ENCODE measurements at places on chromosomes 5 and 9.

- no peak for DNase-seq
Measured at GRCh38 chr5:174386306-174386705, 338.1 kb upstream of the MSX2 start.

DNA sequence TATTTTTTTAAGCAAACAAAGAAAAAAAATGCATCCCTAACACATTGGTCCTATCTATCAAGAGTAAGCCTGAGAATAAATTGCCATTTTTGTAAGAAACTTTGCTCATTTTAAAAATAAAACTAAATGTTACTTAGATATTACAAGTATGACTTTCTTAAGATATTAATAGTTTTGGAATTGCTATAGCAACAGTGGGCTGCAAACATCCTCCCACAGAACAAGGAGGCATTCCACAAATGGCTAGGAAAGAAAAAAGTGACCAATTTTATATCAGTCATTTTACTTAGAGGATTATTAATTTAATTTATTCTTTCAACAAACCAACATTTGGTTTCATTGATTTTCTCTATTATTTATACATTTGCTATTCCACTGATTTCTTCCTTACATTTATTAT lies 63.7 kb downstream of the LURAP1L start:
- no peak for DNase-seq

DNA sequence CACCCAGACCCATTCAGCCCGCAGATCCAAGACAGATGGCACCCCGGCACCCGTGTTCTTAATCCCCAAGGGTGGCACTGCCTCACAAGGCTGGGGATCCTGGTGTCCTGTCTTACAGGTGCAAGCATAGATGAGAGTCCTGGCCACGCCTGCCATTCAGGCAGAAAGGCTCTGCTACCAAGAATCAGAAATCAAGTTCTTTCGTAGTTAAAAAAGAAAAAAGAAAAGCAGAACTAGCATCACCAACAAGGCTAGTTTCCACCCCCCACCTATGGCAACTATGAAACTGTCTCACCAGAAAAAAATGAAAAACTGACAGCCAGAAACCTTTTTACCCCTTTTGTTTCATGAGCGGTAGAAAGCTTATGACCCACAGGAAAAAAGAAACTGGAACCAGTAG lies 170.4 kb downstream of the SYK start:
- DNase-seq, result no peak

DNA sequence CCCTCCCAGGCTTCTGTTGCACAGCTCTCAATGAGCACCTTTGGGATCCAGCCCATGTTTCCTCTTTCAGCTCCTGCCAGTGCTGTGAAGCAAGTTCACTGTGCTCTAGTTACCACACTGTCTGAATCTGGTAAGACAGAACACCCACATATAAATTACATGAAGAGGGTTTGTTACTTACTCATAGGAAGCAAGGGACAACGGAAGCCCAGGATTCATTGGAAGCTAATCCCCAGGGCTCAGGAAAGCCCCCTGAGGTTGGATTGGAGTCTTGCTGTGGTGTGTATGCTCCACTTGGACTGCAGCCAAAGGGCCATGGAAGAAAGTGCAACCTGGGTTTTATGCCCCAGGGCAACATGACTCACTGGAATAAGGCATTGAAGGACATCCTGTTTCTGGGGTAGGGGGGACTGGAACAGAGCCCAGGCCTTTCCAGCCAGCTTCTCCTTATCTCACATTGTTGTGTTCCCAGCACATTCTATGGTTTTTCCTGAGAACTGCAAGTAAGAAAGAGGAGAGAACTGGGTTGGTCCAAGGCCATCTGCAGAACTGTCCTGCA lies 15.6 kb upstream of the CLK4 start:
- no peak for DNase-seq

DNA sequence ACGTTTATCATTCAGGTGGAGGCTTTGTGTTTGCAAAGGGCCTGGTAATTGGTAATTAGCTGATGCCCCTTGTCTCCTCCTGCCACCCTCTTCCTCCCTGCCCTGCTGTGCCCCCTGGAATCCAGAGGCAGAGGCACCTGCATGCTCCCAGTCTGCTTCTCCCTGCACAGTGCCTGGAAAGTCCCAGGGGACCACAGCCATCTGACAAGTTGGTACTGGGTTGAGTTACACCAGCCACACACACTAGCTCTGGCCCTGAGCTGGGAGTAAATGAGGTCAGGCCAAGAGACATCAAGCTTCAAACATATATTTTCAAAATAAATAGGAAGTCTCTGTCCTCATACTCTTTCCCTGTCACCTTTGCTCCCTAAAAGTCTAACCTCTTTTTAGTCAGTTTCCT lies 56.3 kb downstream of the INSYN2B start:
- DNase-seq, result no peak

- no peak for DNase-seq
Measured at GRCh38 chr9:5336688-5337087, 3.0 kb downstream of the RLN1 start.

- DNase-seq, result no peak
Measured at GRCh38 chr5:98923966-98924365, 4.8 kb downstream of the CHD1 start.

- no peak for DNase-seq
Measured at GRCh38 chr5:40465416-40465815, 214.3 kb upstream of the PTGER4 start.

GRCh38 chr9:137665697-137666512 lies 47.1 kb downstream of the EHMT1 start:
- DNase-seq, result no peak

DNA sequence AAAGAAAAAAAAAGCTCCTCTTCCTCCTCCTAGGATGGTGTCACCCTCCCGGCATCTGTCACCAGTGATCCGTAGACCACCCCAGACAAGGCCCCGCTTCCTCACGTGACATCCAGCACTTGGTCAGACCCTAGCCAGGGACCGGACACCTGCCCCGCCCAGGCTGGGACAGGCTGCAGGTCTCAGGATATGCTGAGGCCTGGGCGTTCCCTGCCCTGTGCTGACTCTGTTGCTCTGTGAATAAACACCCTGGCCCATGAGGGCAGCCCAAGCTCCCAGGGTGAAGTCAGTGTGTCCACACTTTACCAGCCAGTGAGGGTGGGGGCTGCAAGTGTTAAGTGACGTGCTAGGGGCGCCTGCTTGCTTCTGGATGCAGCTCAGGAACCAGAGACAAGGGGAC lies 5.6 kb downstream of the EDF1 start:
- DNase-seq, result no peak

DNA sequence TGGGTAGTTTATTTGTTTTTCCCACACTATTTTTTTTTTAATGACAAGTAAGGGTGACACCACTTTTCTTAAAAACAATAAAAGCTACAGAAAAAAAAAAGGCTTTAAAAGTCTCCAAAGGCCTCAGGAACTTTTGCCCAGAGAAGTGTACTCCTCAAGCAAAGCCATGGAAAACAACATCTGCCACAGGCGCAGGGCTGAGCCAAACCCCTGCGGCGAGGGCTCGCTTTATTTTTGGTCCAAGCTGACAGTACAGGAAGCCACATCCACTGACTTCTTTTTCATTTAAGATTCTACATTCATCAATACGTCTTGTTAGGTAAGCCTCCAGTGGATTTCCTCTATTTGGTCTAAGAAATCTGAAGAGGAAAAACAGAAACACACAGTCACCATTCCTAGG lies 51.9 kb upstream of the IFNK start:
- DNase-seq, result no peak

GRCh38 chr9:75889977-75890471 lies 449 bp upstream of the PCSK5 start:
- no peak for DNase-seq

DNA sequence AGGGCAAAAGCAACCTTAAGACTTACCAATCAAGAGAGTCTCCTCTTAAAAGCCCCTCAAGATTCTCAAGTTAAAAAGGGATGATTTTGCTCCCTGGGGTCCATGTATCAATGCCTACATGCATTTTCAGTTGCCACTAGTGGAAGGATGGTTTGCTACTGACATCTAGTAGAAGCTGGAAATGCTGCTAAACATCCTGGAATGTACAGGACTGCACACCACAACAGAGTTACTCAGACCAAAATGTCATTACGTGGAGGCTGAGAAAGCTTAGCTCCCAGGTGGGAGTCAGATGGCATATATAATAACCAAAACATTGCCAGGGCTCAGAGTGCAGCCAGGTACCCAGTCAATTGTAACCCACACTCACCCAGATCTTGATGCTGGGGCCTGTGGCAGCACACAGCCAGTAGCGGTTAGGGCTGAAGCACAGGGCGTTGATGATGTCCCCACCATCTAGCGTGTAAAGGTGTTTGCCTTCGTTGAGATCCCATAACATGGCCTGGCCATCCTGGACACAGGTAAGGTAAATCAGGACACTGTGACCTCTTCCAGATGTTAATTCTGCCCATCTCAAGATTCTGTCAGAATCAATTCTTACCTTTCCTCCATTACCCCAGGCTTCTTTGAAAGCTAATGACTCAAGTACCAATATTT lies 5.8 kb downstream of the RACK1 start:
- no peak for DNase-seq

DNA sequence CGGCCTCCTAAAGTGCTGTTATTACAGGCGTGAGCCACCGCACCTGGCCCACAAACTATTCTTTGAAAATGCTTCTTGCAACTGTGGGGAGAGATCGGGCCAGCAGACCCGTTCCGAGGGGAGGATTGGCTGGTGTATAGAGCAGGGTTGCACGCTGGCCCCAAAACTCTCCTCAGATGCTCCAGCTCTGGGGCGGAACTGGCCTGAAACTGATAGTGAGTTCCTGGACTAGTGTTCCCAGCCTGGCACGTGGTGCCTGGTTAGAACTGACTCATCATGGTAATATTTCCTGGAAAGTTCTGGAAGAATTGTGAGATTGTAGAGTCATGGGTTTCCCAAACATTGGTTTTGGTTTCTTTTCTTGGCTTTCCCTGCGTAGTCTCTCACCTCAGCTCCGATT lies 120.5 kb downstream of the FBXL7 start:
- DNase-seq, result no peak

GRCh38 chr9:37727013-37727412 lies 26.6 kb upstream of the TRMT10B start:
- DNase-seq, result no peak

- no peak for DNase-seq
Measured at GRCh38 chr5:114332925-114333324, 28.9 kb upstream of the KCNN2 start.

DNA sequence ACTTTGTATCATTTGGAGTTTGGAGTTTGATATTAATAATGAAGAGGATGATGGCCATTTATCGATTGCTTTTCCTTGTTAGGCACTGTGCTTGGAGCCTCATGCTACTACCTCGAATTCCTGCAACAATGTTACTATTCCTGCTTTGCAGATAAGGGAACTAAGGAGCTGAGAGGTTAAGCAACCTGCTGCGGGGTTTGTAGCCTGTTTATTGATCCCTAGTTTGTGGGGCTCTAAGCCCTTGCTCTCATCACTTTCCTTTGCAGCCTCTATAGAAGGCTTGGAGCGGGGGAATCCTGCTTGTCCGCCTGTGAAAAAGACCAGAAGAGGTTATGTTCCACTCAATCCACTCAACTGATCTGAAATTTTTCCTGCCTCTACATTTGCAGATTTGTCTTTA lies 15.8 kb downstream of the ARHGEF28 start:
- DNase-seq, result no peak

DNA sequence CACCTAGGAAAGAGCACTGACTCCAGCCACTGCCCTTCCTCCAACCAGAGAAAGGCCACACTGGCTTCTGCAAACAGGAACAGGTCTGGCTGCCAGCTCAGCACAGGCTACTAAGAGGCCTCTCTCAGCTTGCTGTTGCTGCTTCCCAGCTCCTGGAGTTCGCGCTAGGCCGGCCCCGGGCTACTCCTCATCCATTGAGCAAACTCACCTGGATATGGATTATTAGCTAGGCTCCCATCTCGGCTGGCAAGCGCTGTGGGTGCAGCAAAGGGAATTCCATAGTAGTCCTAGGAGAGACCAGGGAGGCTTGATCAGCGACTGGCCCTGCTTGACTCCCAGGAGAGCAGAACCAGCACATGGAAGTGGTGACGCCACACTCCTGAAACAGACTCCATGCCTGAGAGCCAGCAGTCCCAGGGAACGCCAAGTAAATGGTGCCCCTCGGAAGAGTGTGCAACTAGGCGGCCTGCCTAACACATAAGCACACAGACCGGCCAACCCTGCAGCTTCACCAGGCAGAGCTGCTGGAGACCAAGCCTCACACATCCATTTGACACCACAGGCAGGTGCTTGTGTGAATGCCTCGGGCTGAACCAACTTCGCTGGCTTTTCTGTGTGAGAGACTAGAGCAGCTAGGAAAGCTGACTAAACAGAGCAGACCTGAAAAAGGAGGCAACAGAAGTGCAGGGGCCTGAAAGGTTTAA lies 107.2 kb downstream of the UBE2R2 start:
- no peak for DNase-seq

DNA sequence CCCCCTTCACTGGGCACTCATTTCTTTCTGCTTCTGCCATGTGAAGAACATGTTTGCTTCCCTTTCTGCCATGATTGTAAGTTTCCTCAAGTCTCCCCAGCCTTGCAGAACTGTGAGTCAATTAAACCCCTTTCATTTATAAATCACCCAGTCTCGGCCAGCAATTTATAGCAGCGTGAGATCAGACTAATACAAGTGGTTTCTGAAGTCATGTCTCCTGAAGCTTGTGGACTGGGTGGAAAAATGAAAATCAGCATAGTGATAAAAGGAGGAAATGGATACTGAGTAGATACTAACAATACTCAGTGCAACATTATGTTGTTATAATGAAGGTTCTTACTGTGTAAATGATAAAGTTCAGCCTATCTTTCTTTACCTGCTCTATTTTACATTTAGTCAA lies 35.1 kb downstream of the NNT start:
- no peak for DNase-seq

DNA sequence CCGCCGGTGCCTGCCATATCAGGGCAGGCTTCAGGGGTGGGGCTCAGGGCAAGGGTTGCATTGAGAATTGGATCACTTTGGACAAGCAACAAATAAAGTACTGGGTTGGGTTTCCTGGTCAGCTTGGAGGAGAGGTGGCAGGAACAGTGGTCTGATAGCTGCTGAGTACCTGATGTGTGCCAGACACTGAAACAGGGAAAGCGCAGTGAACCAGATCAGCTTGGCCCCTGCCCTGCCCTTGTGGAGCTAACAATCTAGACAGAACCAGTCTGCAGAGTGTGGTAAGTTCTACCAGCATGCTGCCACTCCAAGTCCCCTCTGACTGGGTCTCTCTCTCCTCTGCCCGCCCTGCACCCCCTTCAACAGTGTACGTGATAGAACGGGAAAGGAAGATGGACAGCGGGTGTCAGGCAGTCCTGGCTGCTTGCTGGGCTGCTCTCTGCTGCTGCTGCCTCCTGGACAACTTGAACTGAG lies 53.4 kb downstream of the CYSTM1 start:
- no peak for DNase-seq

DNA sequence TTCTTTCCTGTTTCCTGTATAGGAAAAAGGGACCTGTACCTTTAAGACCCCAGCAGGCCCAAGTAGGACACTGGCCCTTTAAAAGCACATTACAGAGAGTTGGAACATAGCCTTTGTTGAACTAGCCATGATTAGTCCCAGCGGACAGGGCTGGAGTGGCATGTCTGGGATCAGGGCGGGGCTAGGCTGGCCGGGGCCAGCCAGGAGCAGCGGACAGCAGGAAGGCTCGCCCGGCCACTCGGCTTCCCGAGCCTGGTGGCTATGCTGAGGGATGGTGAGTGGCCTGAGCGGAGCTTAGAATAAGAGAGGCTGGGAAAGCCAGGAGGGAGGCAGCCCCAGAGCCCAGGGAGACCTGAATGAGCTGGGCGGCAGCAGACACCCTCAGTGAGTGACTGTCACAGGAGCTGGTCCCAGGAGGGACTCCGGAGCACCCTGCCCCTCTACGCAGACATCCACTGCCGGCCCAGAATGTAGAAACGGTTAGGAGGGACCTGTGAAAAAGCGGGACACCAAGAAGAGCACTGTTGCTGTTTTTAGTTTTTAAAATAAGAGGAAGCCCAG lies 92.1 kb downstream of the DAB2IP start:
- no peak for DNase-seq

- DNase-seq, result no peak
Measured at GRCh38 chr5:44384816-44385215, 4.4 kb downstream of the FGF10 start.

Data from stimulated activated CD8-positive, alpha-beta memory T cell treated with anti-CD3 and anti-CD28 coated beads, Interleukin-15, amount 100 ng/mL, for 1 hour (primary cell).